Pancreas (tissue), 10 donors: ENCODE measurements at places on chromosomes 4 and X. TPM values are rescaled to one million over a fixed set of nuclear protein-coding genes. Genes with fewer than 3 reads are reported as not detected.
A peak's percentile ranks its signal among the peaks of the same experiment; 100 is the strongest.

DNA sequence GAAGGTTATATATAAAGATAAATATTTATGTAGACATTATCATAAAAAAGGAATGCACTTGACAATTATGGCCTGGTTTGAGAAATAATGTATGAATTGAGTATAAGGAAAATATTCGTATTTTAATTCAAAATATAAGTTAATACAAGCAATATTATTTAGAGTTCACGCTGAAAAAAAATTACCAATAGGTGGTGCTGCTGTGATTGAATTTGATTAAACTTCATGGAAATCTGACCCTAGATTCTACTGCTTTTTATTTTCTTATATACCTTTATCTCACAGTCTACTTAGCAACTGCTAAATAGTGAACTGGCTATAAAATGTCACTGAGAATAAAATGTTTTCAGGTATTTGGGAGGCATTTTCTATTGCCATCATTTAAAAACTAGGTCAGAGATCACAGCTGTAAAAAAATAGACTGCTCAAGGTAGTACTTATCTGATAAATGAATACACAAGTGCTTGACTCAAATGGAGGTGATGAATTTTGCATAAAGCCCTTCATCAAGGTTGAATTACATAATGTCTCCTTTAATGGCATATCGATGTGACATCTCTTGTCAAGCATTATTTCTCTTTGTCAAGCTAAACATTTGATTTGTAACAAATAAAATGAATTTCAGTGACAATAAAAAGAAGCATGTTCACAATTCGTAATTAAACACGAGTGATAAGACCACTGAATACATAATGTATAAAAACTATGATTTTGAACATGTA lies 1638.8 kb upstream of the PCDH7 start:
- DNase-seq: no peak

DNA sequence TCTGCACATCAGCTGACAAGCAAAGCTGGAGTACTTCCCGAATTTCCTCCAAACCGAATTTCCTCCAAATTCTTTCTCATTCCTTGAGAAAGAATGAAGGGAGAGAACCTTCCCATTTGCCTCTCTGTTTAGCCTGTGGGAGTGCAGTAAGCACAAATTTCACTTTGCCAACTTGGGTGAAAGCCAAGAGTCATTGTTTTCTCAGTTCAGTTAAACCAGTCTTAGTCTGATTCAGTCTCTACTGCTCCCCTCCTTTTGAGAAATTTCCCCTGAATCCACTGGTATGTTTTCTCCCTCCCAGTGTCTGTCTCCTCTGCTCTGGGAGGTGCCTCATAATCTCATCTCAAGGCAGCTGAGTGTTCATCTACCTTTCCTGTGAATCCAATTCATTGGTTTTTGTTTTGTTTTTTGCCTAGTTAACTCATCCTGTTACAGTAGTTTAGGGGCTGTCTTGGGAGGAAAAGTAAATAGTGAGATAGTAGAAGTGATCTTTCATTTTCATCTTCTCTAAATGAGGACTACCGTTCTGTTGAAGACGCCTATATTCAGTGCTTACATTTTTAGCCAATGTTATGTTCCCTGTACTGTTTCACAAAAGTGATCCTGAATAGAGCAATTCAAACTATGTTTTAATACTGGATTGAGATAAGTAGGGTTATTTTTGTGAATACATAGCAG lies 49.0 kb downstream of the SYTL5 start:
- peak; percentile 9 for DNase-seq

- no peak for DNase-seq
Observed at GRCh38 chr4:159142241-159142640, 39.4 kb downstream of the RAPGEF2 start.

DNA sequence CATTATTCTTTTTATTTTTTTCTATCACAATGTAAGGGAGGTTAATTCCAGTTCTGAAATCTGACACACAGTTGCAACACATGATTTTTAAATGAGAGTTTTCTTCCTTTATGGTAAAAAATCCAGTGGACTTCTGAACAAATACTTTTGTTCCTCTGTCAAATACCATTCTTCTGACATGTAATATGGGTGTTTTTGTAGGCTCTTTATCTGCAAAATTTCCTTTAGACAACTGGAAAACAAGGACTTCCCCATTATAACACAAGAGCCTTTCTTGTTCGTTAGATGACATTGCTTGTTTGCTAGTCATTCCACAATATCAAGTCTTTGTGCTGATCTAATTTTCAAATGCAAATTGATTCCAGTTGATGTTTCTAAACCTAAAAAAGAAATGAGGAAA lies 7.7 kb downstream of the FANCB start:
- no peak for DNase-seq

GRCh38 chr4:5424211-5424610 lies 284.1 kb downstream of the EVC2 start:
- DNase-seq: no peak

Gene TNMD
- not detected for total RNA-seq

Gene ZAR1
- not detected for total RNA-seq

Gene CFAP99
- total RNA-seq: 0.41 TPM
